ENCODE measurements at places on chromosomes 4 and X.

DNA sequence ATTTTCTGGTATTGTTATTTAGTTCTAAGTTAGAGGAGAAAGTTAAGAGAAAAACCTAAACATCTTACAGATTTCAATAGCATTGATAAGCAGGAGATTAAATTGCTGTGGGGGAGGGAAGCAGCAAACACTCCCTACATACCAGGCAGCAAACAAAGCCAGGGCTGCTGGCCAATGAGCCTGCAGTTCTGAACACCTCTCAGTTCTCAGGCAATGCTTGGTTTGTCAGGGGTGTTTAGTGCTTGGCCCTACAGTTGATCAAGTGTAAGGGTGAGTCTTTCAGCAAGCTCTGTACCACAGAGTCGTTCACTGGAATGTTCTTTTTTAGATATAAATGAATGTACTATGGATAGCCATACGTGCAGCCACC, 38.6 kb downstream of the EGFL6 start:
- DNase-seq, result no peak

DNA sequence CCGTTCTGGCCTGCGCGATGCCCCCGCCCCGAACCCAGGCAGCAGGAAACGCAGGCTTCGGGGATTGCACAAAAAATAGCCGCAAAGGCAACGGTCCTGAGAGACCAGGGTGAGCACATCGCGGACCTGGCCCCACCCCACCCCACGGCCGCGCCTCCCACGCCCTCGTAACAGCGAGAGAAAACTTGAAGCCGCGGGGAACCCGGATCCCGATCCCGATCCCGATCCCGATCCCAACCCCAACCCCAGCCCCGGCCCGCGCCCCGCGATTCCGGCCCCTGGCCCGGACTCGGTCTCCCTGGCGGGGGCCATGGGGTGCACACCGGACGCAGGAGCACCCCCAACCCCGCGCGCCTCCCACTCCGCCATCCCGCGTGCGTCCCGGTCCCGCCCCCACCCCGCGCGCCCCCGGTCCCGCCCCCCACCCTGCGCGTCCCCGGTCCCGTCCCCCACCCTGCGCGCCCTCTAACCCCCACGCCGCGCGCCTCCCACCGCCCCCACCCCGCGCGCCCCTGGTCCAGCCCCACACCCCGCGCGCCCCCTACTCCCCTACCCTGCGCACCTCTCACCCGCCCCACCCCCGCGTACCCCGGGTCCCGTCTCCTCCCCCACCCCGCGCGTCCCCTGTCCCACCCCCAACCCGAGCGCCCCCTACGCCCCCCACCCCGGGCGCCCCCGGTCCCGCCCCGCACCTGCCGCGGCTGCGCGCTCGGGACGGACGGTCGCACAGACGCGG, 29.0 kb downstream of the NOP14 start:
- peak; percentile 68 for DNase-seq

DNA sequence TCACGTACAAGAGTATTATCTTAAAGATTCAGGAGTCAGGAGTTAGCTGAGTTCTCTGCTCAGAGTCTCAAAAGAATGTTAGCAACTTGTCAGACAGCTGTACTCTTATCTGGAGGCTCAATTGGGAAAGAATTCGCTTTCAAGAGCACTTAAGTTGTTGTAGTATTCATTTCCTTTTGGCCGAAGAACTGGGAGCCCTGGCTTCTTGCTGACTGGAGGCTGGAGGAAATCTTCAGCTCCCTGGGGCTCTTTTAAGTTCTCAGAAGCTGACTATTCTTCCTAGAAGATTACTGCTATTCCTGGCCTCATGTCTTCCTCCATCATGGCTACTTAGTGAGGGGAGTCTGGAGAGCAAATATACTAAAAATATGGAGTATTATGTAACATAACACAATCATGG, 587.2 kb downstream of the EPHA5 start:
- DNase-seq, result no peak

DNA sequence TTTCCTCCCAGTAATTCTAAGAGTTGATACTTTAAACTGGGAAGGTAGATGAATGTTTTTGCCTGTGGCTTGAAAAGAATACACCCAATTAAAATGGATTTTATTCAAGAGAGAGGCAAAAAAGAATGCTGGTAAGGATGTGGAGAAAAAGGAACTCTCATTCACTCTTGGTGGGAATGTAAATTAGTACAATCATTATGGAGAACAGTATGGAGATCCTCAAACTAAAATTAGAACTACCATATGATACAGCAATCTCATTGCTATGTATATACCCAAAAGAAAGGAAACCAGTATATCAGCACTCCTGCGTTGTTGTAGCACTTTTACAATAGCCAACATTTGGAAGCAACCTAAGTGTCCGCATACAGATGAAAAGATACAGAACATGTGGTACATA, 75.2 kb downstream of the ANKRD50 start:
- DNase-seq, result no peak

DNA sequence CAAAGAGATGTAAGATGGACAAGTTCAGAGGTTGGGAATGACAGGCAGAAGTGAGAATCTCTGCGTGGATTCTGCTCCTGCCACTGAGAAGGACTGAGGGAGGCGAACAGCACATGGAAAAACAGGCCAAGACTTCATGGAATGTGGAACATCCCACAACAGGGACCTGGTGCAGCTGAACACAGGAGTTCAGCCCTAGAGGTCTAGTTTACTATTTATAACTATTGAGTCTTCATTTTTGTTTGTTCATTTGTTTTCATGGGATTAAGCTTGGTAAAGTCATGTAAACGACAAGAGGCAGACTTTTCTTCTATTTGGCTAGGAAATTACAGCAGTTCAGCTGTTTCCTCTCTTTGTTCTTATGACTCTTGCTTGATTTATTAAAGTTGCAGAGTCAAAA, 234.5 kb downstream of the MAML3 start:
- peak; percentile 85 for DNase-seq

- DNase-seq, result no peak
These were observed 18.5 kb downstream of the METAP1 start for GRCh38 chr4:99013884-99014523.

- no peak for DNase-seq
These were observed 88.4 kb upstream of the TET2 start for GRCh38 chr4:105058177-105058812.

DNA sequence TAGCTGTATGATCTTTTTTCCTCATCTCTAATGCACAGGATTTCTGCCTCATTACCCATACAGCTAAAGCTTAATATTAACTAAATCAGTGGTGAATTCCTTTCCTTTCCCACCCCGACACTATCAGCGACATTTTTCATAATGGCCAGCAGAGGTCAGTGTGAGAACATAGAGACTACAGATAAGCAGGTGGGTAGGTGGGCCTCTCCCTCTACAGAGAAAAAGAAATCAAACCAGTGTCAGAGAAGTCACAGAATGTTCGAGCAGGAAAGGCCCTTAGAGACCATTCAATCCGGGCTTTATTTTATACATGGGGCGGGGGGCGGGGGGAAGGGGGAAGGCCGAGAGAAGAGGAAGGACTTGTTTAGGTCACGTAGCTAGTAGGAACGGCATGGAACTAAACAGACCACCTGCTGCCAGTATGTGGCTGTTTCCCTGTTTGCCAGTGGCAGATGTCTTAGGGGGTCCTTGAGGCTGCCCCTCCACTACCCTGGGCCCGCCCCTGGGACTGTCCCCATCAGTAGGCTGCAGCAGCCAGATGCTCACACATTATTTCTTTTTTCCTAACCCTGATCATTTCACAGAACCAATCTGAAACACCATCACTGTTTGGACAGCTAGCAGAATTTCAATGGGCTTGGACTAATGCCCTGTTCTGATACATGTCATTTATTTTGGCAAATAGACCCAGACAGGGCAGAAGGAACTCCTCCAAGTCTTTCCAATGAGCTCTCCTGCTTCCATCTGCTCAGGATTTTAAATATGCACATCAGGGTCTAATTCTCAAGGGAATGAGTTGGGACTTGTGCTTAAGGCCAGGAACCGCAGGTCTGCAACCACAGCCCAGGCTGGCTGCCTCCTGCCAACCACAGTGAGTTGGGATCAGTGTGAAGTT, 133.4 kb downstream of the ATG4A start:
- peak; percentile 3 for DNase-seq

DNA sequence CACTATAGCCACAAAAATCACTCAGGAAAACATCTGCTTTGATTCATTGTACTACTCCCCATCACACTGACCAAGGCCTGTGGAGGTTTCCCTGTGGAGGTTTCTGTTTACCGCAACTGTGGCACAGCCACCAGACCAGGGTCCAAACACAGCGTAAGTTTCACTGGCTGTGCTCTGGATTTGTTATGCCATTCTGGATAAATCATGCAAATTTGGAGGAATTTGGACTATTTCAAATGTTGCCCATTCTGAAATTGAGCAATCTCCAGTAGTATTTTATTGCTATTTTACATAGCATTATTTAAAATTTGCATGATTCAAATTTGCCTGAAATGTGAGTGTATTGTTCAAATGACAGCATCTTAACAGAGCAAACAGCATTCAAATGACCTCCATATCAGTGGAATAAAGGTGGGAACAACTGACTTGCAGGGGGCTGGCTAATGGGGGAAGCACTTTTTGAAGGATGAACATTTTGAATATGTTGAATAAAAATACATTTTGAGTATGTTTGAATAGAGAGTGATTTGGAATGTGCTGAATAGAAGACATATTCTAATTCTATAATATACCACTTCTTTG, 66.1 kb upstream of the ACSL1 start:
- no peak for DNase-seq

- peak; percentile 36 for DNase-seq
These were observed 59.7 kb downstream of the NEIL3 start for GRCh38 chr4:177369372-177369771.

DNA sequence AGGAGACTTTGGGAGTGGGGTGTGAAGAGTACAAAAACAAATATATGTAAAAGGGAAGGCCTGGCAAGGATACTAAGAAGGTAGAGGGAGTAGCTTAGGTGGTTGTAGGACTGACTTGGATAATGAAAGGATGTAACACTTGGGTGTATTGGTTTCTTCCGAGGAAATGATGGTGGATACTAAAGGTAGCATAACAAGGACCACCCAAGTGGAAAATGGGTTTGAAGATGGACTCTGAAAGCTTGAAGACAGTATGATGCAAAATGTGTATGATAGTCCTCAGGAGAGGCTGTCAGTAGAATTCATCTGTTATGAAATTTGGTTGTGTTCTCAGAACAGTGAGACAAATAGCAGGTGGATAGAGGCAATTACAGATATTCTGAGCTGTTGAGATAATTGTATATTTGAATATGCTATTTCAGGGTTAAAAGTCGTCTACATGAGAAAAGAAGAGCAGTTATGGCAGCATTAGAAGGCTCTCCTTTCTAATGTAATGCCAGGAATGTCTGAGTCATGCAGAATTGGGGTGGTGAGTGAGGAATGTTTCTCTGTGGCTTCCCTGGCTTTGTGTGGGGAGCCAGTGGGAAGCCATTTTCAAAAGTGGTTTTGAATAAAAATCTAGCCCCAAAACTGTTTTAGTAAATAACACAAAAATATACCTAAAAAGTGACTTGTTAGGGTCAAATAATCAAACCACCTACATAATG, 75.6 kb downstream of the FHIP1A start:
- DNase-seq, result peak; percentile 88

DNA sequence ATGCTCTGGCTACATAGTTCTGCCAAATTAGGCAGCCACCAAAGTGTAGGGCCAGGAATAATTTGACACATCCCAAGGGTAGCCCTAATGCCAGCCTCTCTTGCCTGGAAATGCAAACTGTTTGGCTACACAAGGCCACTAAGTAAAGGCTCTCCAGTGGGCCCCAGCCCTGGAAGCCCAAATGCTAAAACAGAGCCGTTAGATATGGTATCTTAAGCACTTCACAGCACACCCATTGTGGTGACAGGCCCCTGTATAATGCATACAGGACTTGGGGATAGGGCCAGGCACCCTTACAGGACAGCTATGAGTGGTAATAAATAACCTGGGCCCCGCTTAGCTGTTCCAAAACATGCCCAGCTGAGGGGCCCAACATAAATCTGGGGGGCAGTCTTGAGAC, 623.9 kb downstream of the BCOR start:
- DNase-seq, result no peak

GRCh38 chr4:77187322-77187721, 30.3 kb downstream of the CCNG2 start:
- no peak for DNase-seq

DNA sequence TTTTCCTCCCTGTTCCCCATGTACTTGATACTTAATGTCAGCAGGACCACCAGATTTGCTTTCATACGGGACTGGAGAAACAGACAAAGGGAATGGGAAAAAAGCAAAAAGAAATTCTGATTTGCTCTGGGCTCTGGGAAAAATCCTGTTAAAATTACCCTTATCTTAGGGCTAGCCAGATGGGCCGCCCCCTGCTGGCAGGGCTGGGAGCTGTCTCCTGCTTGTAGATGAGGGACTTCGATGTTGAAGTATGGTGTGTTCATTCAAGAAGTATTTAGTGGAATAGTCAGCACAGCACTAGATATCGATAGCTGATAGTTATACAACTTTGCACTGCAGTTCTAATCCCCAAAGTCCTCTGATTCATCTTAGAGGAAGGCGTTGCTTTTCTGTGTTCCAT, 45.8 kb downstream of the BCORL1 start:
- peak; percentile 51 for DNase-seq

DNA sequence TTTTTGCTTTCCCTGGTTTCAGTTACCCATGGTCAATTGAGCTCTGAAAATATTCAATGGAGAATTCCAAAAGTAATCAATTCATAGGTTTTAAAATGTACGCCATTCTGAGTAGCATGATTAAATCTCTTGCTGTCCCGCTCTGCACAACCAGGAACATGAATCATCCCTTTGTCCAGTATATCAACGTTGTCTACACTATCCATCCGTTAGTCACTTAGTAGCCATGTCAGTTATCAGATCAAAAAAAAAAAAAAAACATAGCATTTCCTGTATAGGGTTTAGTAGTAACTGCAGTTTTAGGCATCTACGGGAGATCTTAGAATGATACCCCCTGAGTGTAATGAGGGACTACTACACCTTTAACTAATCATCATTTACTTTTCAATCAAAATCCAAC, 15.1 kb downstream of the LAMP2 start:
- no peak for DNase-seq

GRCh38 chrX:38770152-38770551, 31.1 kb upstream of the MID1IP1 start:
- no peak for DNase-seq

GRCh38 chr4:127400731-127401346, 231.9 kb upstream of the INTU start:
- DNase-seq, result peak; percentile 84

GRCh38 chr4:7209699-7210098, 17.4 kb downstream of the SORCS2 start:
- DNase-seq, result no peak

DNA sequence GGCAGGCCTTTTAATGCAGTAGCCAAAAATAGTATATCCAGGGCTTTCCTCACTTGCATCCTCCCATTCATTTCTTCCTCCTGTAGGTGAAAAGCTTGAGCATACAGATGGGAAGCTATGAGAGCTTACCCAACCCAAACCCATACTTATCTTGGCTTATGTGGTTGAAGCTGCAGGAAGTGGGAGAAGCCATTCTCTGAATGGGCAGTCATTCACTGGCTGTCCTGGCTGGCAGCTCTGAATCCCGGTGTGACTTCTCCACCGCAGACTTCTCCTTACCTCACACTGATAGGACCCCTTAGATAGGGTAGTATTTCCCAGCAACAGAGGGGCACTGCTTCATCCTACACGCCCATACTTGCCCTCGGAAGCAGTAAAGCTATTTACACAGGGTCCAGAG, 125.4 kb downstream of the AMMECR1 start:
- no peak for DNase-seq

Data from AG10803 (cell line).